Fibroblast of skin of left biceps (primary cell): ENCODE measurements at places on chromosomes 1 and 21.

- no peak for DNase-seq
These were observed 58.1 kb downstream of the PTP4A2 start for GRCh38 chr1:31879981-31880608.

- peak; percentile 42 for DNase-seq
These were observed 4.9 kb upstream of the PODN start for GRCh38 chr1:53057127-53057526.

GRCh38 chr1:9721606-9722377 is 70.3 kb downstream of the PIK3CD start:
- no peak for DNase-seq

- DNase-seq, result no peak
These were observed 1.5 kb downstream of the PHACTR4 start for GRCh38 chr1:28371010-28371377.

DNA sequence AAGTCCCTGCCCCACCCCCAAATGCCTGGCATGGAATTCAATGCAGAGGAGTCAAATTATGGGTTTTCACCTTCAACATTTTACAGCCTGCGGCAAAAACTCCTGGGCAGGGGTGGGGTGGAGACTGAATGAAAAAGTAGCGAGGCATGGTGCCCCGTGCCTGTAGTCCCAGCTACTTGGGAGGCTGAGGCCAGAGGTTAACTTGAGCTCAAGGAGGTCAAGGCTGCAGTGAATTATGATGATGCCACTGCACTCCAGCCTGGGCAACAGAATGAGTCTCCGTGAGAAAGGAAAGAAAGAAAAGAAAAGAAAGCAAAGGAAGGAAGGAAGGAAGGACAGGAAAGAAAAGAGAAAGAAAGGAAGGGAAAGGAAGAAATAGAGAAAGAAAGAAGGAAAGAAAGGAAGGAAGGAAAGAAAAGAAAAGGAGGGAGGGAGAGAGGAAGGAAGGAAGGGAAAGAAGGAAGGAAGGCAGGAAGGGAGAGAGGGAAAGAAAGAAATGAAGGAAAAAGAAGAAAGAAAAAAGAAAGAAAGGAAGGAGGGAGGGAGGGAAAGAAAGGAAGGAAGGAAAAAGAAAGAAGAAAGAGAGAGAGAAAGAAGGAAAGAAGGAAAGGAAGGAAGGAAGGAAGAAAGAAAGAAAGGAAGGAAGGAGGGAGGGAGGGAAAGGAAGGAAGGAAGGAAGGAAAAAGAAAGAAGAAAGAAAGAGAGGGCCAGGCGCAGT is 11.1 kb downstream of the LEMD1 start:
- DNase-seq, result no peak

GRCh38 chr1:226407497-226408284 is at the start of gene PARP1:
TSS of gene PARP1 (minus strand) at chr1:226408093. CDS start at chr1:226407929, 164 bp downstream.
- peak; percentile 61 for DNase-seq

- no peak for DNase-seq
These were observed 375.1 kb downstream of the RYR2 start for GRCh38 chr1:237416924-237417655.

DNA sequence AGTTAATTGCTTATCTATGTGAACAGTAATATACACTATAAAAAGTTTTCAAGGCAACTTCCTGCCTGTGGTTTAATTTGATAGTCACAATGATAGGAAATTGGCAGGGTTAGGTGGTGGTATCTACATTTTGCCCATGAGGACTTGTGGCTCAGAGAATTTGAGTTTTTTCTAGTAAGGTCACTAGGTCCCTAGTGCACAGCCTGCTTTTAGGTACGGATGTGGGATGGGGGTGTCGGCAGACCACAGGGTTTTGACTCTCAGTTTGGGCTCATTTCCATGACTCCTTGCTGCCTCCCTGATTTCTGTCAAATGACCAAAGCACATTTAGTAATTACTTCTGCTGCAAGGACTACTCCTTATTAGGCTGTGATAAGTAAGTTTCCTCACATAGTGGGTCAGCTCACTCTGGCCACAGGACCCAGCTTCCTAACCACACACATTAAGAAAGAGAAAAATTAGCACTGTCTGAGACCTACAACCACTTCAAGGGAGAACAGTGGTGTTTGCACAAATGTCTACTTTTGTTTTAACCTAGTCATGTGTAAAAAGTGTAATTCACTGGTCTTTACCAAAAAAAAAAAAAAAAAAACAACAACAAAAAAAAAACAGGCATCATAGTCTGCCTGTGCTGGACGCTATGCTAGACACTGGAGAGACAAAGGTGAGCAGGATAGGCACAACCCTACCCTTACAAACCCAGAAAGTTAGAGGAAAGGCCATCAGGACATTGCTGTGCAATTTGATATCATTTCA is 43.7 kb downstream of the MRPL39 start:
- DNase-seq, result no peak

GRCh38 chr21:41397471-41397891 is 28.6 kb upstream of the MX1 start:
- DNase-seq, result no peak

DNA sequence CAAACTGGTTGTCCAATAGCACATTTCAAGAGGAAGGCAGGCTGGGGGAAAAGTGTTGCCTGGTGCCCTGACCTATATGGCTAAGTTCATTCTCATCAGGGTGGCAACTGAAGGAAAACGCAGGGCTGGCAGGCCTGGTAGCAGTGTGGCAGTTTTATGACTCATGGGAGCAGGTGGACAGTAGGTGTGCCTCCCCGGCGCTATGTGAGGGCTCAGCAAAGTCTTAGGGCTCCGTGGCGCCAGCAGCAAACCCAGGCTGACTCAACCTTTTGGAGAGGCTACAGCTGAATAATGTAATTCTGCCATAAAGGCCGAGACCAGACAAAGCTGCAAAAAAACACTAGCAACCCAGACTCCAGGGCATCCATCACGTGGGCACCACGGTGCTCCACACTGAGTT is 23.6 kb downstream of the GADD45A start:
- no peak for DNase-seq

DNA sequence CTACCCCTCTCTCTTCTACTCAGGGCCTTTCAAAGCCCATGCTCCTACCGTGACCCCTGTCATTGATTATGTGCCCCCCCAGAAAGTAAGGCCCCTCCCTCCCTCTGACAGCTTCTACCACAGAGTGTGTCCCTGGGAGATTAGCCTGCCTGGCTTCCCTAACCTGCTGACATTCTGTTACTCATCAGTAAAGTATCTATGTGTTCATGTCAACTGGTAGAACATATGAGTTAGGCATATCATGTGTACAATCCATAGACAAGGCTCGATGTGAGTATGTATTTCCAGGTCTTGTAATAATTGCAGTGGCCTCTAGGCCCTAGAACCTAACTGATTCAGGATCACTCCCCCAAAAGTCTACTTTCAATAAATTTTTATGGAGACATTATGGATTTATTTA is 120.0 kb downstream of the GIPC2 start:
- DNase-seq, result no peak

GRCh38 chr1:244021427-244021826 is 29.7 kb upstream of the ZBTB18 start:
- no peak for DNase-seq

DNA sequence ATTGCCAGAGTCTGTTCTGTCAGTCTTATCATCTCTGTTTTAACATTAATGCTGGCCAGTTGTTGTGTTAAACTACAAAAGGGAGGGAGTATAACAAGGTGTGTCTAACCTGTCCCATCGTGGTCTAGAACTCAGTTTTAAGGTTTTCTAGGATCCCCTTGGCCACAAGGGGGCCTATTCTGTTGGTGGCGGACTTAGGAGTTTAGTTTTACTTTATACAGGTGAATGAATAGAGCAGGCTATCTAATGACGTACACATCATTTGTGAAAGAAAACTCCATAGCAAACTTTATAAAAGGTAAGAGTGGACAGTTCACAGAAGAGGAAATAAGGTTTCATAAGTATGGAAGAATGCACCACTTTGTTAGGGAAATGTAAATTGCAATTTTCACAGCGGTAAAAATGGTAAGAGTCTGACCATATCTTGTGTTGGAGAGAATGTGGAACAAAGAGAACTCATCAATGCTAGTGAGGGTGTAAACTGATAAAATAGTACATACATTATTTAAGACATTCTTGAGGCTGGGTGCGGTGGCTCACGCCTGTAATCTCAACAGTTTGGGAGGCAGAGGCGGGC is 2.5 kb upstream of the ATF6 start:
- no peak for DNase-seq

DNA sequence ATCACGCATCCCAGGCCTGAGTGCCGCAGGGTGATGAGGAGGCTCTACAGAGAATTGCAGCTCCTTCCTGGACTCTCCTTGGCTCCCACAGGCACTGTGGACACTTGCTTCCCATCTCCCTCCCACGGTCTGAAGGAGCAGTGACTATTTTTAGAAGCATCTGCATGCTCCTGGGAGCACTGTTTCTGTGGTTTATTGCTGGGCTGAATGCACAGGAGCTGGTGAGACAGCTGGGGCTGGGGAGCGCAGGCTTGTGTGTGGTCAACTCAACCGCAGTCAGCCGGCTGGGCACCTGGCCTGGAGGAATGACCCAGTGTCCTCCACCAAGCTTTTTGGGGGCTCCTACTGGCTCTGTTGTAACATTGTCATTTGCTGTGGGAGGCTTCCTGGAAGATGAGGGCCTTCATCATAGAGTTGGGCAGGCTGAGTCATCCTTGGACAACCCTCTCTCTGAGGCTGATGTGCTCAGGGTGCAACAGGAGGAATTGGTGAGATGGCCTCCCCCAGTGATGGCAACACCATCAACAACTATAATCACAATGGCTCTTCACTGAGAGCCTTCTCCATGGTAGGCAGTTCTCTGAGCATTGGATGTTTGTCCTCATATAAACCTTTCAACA is 1.7 kb downstream of the NFASC start:
- no peak for DNase-seq

DNA sequence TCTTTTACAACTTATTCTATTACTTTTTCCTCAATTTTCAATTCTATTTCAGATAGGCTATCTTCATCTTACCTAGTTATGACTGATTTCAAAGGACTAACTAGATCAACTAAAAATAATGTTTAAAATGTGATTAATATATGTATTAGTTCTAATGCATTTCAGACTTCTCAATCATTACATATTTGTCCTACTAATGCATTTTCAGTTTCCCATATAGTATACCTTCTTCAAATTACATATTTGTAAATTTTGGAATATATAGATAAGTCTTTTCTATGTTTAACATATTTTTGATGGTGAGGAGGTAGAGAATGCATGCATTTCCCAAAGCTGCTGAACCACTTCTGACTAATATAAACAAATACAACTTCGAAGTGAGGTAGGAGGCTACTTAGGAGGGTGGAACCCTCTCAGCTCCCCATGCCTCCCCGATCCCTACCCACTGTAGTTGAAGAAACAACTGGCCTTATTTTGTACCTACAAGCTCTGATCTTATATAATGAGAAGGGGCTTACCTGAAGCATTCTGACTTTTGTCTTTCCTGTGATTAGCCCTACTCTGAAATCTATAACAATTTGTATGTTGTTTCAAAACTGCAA is 1.7 kb downstream of the TRMT1L start:
- DNase-seq, result no peak

DNA sequence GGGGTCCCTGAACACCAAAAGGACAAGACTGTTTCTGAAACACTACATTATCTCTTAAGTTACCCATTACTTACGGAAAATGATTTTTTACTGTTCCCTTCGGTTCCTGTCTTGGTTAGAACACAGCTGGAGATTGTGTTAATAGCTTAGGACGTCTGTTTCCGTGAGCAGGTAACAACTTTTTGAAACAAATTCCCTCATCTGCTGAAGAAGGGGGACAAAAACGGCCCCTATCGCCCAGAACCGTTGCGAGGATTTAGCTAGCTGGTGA is 67.8 kb downstream of the SLC35A3 start:
- DNase-seq, result no peak

GRCh38 chr1:214174508-214175199 is 106.3 kb upstream of the SMYD2 start:
- DNase-seq, result no peak

- no peak for DNase-seq
These were observed 87.8 kb upstream of the MAP1LC3C start for GRCh38 chr1:242086706-242087105.

DNA sequence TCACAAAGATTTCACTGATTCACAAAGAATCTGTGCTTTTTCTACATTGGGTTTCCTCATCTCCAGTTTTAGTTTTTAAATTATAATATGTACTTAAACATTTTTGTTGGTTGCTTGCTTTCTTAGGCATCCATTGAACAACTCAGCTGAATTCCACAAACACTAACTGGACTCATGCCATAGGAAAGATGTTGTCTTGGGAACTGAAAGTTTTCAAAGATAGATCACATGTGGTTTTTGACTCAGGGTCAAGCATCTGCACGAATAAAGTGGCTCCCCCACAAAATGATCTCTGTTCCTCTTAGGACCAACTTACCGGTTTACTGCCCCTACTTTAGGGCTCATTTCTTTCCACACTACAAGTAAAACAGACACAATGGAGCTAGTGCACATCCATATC is 3.1 kb upstream of the KRTAP21-1 start:
- DNase-seq, result no peak
